HCT116 (cell line): ENCODE measurements at places on chromosomes 7 and 10. TPM values are rescaled to one million over a fixed set of nuclear protein-coding genes. Genes with fewer than 3 reads are reported as not detected.

GRCh38 chr7:102916426-102916825 lies 3.6 kb downstream of the LRRC17 start:
- H3K4me1 ChIP-seq, result no peaks in the 10 kb centered on the region
- DNase-seq, result no peak
- no peak overlapping the region for H3K4me3 ChIP-seq
- H3K36me3 ChIP-seq, result no peaks in the 10 kb centered on the region

- H3K4me3 ChIP-seq, result no peak overlapping the region
- H3K36me3 ChIP-seq, result no peaks in the 10 kb centered on the region
- H3K27me3 ChIP-seq, result no peaks in the 10 kb centered on the region
- no peak overlapping the region for H3K27ac ChIP-seq
- no peaks in the 10 kb centered on the region for H3K4me1 ChIP-seq
- no peak for DNase-seq
These were observed 32.1 kb upstream of the SLC26A4 start for GRCh38 chr7:107628461-107629064.

- H3K27ac ChIP-seq, result no peak overlapping the region
- no peaks in the 10 kb centered on the region for H3K4me1 ChIP-seq
- H3K27me3 ChIP-seq, result no peaks in the 10 kb centered on the region
- H3K36me3 ChIP-seq, result no peaks in the 10 kb centered on the region; the same call in 1 of the 2 replicates
- no peak overlapping the region for H3K4me3 ChIP-seq
These were observed 111.1 kb downstream of the DOCK1 start for GRCh38 chr10:127016331-127016730.

DNA sequence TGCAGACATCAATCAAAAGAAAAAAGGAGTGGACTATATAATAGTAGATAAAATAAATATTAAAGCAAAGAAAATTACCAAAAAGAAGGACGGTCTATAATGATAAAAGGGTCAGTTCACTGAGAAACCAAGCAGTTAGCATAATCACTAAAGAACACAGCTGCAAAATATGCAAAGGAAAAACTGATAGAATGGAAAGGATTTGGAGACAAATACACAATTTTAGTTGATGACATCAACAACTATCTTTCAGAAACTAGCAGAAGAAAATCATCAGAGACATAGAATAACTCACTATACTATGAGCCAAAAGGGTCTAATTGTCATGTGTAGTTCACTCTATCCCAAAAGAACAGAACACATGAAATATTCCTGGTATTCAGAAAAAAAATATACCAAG lies 316.4 kb upstream of the IGFBP3 start:
- H3K36me3 ChIP-seq, result no peaks in the 10 kb centered on the region
- no peak for DNase-seq
- H3K4me3 ChIP-seq, result no peak overlapping the region
- H3K27ac ChIP-seq, result no peak overlapping the region
- H3K4me1 ChIP-seq, result no peaks in the 10 kb centered on the region

- DNase-seq, result no peak
- no peak overlapping the region for H3K4me3 ChIP-seq
- no peaks in the 10 kb centered on the region for H3K36me3 ChIP-seq
- H3K27me3 ChIP-seq, result no peaks in the 10 kb centered on the region
- H3K4me1 ChIP-seq, result no peaks in the 10 kb centered on the region
- H3K27ac ChIP-seq, result no peak overlapping the region
These were observed 212.8 kb downstream of the PTN start for GRCh38 chr7:137130751-137131158.

- H3K27ac ChIP-seq, result no peak overlapping the region
- peaks cover 12% of the 10 kb centered on the region for H3K4me1 ChIP-seq
- no peak overlapping the region for H3K4me3 ChIP-seq
- no peaks in the 10 kb centered on the region for H3K27me3 ChIP-seq
These were observed 36.1 kb upstream of the COMMD3 start for GRCh38 chr10:22280078-22280477.

DNA sequence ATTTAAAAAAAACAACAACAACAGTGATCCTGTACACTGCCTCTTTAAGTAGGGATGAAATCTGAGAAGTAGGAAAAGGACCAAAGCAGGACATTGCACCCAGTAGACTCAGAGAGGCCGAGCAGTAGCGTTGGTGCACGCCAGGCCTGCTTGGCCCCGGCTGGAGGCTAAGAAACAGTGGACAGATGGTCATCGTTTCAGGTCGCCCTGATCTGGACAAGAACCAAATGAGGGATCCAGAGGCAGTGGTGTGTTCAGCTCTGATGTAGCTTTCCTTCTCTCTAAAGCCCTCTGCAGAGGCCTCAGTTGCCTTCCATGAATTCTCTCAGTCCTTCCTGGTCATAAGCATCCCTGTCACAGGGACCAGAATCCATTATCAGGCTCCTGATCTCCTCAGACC lies 142.2 kb upstream of the CDCA7L start:
- no peak for DNase-seq
- H3K27me3 ChIP-seq, result no peaks in the 10 kb centered on the region
- no peak overlapping the region for H3K4me3 ChIP-seq
- H3K27ac ChIP-seq, result no peak overlapping the region
- no peaks in the 10 kb centered on the region for H3K36me3 ChIP-seq

DNA sequence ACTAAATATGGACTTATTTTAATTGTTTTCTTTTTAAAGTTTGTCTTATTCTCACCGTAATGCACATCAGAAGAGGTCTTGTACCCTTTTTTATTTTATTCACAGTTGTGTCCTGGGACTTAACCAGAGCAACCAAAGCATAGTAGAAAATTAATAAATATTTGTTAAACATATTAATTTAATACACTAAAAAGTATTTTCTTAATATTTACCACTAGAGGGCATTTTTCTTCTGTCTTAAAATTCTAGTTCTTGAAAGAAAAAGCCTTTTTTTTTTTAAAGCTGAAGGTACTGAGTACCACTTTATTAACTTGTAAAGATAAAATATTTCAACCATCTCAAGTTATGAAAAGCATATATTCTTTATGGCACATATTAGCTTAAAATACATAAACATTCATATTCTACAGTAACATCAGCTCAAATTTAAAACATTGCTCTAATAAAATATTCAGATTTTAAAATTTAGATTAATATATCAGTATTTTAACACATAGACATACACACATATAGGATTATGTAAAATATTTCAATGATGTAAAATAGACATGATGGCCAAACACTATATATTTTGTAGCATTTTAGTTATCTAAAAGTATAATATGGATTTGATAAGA lies 260.4 kb downstream of the SEMA3A start:
- H3K36me3 ChIP-seq, result no peaks in the 10 kb centered on the region
- H3K4me1 ChIP-seq, result no peaks in the 10 kb centered on the region
- H3K27ac ChIP-seq, result no peak overlapping the region
- no peak for DNase-seq
- no peaks in the 10 kb centered on the region for H3K27me3 ChIP-seq
- H3K4me3 ChIP-seq, result no peak overlapping the region

DNA sequence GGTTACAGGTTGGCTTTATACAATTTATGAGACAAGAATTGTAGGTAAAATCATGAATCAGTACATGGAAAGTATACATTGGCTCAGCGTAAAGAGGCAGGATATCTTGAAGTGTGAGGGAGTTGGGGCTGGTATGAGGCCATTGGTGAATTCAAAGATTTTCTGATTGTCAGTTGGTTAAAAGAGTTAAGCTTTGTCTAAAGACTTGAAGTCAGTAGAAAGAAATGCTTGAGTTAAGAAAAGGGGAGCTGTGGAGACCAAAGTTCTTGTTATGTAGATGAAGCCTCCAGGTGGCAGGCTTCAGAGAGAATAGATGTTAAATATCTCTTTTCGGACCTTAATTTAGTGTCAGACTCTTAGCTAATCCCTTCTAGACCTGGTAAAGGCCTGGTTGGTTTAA lies 341.0 kb downstream of the GALNT17 start:
- no peak overlapping the region for H3K27ac ChIP-seq
- H3K36me3 ChIP-seq, result no peaks in the 10 kb centered on the region
- DNase-seq, result no peak
- H3K4me3 ChIP-seq, result no peak overlapping the region
- H3K4me1 ChIP-seq, result no peaks in the 10 kb centered on the region
- no peaks in the 10 kb centered on the region for H3K27me3 ChIP-seq

DNA sequence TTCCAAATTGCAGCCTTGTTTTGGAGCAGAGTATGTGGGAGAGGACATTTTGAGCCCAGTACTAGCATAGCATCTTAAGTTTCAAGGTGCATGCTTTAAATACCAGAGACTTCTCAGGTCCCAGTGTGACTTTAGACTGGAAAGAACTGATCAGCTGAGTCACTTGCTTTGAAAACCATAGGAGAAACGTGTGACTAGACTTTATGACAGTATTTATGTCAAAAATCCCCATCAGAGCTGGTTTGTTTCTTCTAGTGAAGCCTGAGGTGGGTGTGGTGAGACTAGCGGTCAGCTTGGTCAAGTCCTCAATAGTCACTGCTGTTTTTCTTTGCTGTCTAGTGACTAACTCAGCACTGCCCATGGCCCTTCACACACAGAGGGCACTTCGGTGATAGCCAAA lies 724.2 kb downstream of the GATA3 start:
- no peak for DNase-seq
- no peak overlapping the region for H3K4me3 ChIP-seq
- no peaks in the 10 kb centered on the region for H3K36me3 ChIP-seq
- H3K4me1 ChIP-seq, result no peaks in the 10 kb centered on the region
- no peak overlapping the region for H3K27ac ChIP-seq

GRCh38 chr10:78992333-78992732 lies 76.4 kb upstream of the ZMIZ1 start:
- H3K27ac ChIP-seq, result no peak overlapping the region
- H3K27me3 ChIP-seq, result no peaks in the 10 kb centered on the region
- no peak for DNase-seq
- no peak overlapping the region for H3K4me3 ChIP-seq
- H3K4me1 ChIP-seq, result no peaks in the 10 kb centered on the region

GRCh38 chr10:20446561-20447193 lies 450.4 kb downstream of the NEBL start:
- no peaks in the 10 kb centered on the region for H3K36me3 ChIP-seq
- no peak overlapping the region for H3K4me3 ChIP-seq
- no peaks in the 10 kb centered on the region for H3K27me3 ChIP-seq
- no peak for DNase-seq

- H3K36me3 ChIP-seq, result no peaks in the 10 kb centered on the region
- peaks cover 18% of the 10 kb centered on the region for H3K27me3 ChIP-seq
- no peak overlapping the region for H3K27ac ChIP-seq
- DNase-seq, result no peak
These were observed 102.9 kb upstream of the MYO3A start for GRCh38 chr10:25831080-25831479.

DNA sequence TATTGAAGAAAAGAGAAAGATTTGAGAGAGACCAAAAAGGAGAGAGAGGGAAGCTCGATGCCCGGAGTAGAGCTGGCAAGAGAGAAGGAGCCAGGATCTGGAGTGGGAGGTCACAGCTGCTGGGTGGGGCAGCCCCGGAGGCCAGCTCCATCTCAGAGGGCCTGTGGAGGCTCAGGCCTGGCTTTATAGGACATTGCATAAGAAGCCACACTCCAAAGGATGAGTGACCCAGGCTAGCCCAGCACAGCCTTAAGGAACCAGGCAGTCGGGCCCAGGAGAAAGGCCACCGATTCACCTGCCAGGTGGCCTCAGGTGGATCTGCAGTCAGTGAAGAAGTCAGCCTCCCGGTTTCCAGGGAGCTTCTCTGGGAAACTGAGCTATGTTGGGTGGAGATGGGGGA lies 676 bp downstream of the PLAC9 start:
- no peaks in the 10 kb centered on the region for H3K36me3 ChIP-seq
- DNase-seq, result no peak
- no peak overlapping the region for H3K4me3 ChIP-seq

- H3K27me3 ChIP-seq, result peaks cover 41% of the 10 kb centered on the region
- no peak for DNase-seq
- no peaks in the 10 kb centered on the region for H3K36me3 ChIP-seq
- no peak overlapping the region for H3K4me3 ChIP-seq
- H3K4me1 ChIP-seq, result no peaks in the 10 kb centered on the region
These were observed 84.6 kb upstream of the GHITM start for GRCh38 chr10:84054743-84055142.

GRCh38 chr10:126198681-126199080 lies 189.6 kb downstream of the ADAM12 start:
- no peak overlapping the region for H3K27ac ChIP-seq
- H3K4me3 ChIP-seq, result no peak overlapping the region
- H3K27me3 ChIP-seq, result no peaks in the 10 kb centered on the region
- H3K36me3 ChIP-seq, result no peaks in the 10 kb centered on the region

- peaks cover 17% of the 10 kb centered on the region; the same call in 1 of the 2 replicates for H3K4me1 ChIP-seq
- H3K36me3 ChIP-seq, result peaks cover under 1% of the 10 kb centered on the region; the same call in 1 of the 2 replicates
- no peak for DNase-seq
- no peak overlapping the region for H3K27ac ChIP-seq
- no peaks in the 10 kb centered on the region for H3K27me3 ChIP-seq
- no peak overlapping the region for H3K4me3 ChIP-seq
These were observed 87.8 kb downstream of the ABCC2 start for GRCh38 chr10:99870123-99870730.

DNA sequence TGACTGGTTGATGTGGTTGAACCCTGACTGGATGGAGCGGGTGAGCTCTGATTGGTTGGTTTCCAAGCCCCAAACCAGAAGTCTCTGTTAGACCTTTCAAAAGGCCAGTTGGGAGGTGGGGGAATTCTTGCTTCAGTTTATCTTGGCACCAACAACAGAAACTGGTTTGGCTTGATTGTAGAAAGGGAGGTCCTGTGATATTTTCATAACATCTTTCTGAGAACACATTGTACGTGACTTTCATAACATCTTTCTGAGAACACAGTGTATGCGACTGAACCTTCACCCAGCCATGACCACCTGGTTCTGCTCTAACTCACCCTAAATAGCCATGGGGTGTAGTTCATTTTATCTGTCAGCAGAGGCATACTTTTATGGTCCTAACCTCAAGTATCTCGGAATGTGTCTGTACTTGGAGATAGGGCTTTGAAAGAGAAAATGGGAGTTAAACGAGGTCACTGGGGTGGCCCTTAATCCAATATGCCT lies 88.3 kb downstream of the GALNT17 start:
- H3K36me3 ChIP-seq, result no peaks in the 10 kb centered on the region
- no peak for DNase-seq
- no peak overlapping the region for H3K4me3 ChIP-seq
- no peaks in the 10 kb centered on the region for H3K27me3 ChIP-seq
- no peak overlapping the region for H3K27ac ChIP-seq
- no peaks in the 10 kb centered on the region for H3K4me1 ChIP-seq

- no peaks in the 10 kb centered on the region for H3K27me3 ChIP-seq
- H3K27ac ChIP-seq, result no peak overlapping the region
- DNase-seq, result no peak
- H3K4me3 ChIP-seq, result no peak overlapping the region
- H3K4me1 ChIP-seq, result no peaks in the 10 kb centered on the region
- H3K36me3 ChIP-seq, result no peaks in the 10 kb centered on the region
These were observed 29.5 kb upstream of the ELFN1 start for GRCh38 chr7:1640376-1641172.

- H3K4me3 ChIP-seq, result no peak overlapping the region
- no peaks in the 10 kb centered on the region for H3K4me1 ChIP-seq
- no peak overlapping the region for H3K27ac ChIP-seq
- no peak for DNase-seq
These were observed 13.6 kb upstream of the STAMBPL1 start for GRCh38 chr10:88866454-88866853.

Gene BET1
- total RNA-seq, result 17.2 TPM

Gene LLCFC1
- total RNA-seq, result not detected

Gene GLI3
- 0.07 TPM for total RNA-seq

Gene SFTPD
- 0.66 TPM for total RNA-seq

Gene TYSND1
- total RNA-seq, result 13.6 TPM
